Caudate nucleus (tissue), 63 donors: ENCODE measurements at places on chromosomes 7 and 10.

DNA sequence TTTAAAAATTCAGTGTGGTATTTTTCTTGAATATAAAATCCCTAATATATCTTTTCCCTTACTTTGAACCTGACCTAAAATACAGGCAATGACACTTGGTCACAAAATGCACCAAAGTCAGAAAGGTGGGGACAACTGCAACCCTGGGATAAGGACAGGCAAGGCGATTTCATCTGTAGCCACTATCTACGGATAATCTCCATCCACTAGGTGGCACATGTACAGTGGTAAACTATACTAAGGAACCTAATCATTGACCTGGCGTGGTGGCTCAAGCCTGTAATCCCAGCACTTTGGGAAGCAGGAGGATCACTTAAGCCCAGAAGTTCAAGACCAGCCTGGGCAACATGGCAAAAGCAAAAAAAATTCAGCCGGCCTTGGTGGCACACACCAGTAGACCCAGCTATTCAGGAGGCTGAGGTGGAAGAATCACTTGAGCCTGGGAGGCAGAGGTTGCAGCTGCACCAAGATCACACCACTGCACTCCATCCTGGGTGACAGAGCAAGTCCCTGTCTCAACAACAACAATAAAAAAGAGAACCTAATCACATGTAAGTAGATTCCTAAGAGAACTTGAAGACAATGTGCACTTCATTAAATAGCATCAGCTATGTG lies 98.9 kb downstream of the KMT2C start:
- no peak for DNase-seq

DNA sequence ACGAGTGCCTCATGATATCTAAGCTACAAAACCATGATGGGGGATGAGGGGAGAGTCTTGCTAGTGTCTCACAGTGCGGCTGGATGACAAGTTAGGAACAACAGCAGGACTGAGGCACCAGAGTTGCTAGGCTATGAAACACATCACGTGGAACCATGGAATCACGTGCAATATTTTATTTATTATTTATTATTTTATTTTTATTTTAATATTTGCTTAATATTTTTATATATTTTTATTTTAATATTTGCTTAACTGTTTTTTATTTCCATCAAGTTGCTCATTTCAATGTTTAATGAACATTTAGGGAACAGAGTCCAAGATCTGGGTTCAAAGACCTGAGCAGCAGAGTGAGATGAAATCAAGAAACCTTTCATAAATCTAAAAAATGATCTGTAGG lies 614.6 kb downstream of the CNTNAP2 start:
- no peak for DNase-seq

DNA sequence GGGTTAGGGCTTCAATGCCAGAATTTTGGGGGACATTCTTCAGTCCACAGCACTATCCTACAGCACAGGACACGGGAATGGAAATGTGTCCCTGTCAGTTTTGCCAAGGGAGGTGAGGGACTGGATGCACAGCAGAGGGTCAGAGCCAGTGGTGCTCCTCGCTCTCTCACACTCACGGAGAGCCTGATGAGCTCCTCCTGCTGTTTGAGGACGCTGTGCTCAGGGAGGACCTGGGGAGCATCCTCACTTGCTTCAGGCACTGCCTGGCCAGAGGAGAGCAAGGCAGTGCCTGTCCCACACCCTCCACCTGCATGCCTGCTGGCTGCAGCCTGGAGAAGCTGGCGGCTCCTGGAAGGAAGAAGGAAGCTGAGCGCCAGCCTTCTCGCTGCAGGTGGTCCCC lies 58.6 kb downstream of the RAMP3 start:
- no peak for DNase-seq

GRCh38 chr7:26472971-26473370 lies 181.3 kb downstream of the SNX10 start:
- no peak for DNase-seq

GRCh38 chr10:69684981-69685353 lies 54.9 kb downstream of the FAM241B start:
- DNase-seq: no peak

GRCh38 chr7:86950360-86950759 lies 109.1 kb downstream of the ELAPOR2 start:
- DNase-seq: no peak

GRCh38 chr10:28020080-28020860 lies 21.4 kb upstream of the ODAD2 start:
- DNase-seq: no peak

DNA sequence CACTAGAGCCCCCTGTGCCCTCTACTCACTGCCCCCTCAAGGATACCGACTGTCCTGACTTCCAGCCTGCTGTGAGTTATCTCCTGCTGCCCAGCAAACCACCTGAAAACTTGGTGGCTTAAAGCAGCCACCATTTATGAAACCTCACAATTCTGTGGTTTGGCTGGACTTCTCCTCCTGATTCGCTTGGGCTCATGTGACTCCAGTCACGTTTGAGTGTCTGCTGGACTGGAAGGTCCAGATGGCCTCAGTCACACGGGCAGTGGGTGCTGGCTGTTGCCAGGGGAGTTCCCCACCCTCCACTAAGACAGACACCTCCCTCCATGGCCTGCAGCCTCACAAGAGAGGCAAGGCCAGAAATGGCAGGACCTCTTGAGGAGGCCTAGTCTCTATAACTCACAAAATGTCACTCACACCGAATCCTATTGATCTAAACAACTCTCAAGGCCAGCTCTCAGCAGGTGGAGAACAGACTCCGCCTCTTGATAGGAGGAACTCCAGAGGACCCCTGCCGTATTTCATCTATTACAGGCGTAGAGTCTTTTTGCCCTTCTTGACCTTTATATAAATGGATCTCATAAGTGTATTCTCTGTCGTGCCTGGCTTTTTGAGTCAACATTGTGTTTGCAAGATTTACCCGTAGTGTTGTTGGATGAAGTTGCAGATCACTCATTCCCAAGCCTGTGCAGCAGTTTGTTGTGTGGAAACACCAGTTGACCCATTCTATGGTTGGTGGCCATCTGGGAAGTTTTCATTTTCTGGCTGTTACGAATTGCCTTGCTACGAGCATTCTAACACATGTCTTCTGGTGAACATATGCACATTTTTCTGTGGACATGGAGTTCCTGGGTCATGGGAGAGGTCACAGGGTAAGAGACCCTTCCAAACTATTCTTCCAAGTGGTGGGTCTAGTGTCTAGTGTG lies 48.3 kb downstream of the ZMIZ1 start:
- DNase-seq: no peak

DNA sequence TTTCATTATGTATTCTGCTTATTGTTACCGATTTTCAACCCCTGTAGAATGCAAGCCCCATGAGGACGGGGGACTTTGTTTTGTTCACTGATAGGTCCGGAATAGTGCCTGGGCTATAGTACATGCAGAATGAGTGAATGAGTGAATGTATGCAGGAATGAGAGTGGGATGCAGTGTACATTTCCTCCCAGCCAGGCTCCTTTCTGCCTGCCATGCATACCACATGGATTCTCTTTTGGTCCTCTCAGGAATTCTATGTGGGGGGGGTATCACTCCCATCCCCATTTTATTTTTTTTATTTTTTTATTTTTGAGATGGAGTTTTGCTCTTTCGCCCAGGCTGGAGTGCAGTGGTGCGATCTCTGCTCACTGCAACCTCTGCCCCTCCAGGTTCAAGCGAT lies 16.7 kb downstream of the TRIM56 start:
- no peak for DNase-seq

GRCh38 chr10:28382525-28383269 lies 79.8 kb upstream of the MPP7 start:
- DNase-seq: no peak

GRCh38 chr10:56895306-56895705 lies 534.2 kb upstream of the ZWINT start:
- no peak for DNase-seq

GRCh38 chr7:107948645-107949442 lies 54.1 kb downstream of the LAMB1 start:
- no peak for DNase-seq

DNA sequence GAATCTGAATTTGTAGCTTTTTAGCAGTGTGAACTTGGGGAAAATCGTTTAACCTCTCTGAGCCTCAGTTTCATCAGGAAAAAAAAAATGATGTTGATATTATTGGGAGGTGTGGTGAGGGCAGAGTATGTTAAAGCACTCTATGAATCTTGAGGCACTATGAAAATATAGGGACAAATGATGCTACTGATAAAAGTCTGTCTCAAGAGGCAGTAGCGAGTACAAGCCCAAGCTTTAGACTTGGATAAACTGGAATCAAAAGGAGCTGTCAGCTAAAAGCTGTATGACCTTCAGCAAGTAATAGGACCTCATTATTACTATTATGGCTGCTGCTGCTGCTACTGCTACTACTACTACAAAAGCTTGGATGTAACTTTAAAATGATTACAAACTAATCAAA lies 8.4 kb downstream of the ZNF277 start:
- no peak for DNase-seq
